Suprapubic skin (tissue), 4 donors: ENCODE measurements at places on chromosomes 3 and 15.

DNA sequence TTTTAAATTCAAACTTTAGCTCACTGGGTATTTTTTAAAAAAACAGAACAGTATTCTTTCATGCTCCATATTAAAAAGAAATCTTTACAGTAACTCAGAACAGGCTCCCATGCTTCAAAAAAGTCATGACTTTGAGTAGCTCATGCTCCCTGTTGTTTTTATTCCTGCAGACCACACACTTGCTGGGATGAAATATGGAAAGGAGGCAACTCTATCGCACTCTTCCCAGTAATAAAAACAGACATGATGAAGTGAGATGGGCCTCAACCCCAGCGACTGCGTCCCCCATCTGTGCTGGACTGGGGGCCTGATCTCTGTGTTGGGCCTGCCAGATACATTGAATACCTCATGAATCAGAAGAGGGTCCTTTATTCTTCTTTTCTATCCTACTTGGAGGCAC lies 58.9 kb downstream of the ARHGEF3 start:
- no peak for DNase-seq
- no peak overlapping the region for H3K27ac ChIP-seq
- H3K27me3 ChIP-seq, result no peaks in the 10 kb centered on the region
- H3K36me3 ChIP-seq, result peaks cover 37% of the 10 kb centered on the region

DNA sequence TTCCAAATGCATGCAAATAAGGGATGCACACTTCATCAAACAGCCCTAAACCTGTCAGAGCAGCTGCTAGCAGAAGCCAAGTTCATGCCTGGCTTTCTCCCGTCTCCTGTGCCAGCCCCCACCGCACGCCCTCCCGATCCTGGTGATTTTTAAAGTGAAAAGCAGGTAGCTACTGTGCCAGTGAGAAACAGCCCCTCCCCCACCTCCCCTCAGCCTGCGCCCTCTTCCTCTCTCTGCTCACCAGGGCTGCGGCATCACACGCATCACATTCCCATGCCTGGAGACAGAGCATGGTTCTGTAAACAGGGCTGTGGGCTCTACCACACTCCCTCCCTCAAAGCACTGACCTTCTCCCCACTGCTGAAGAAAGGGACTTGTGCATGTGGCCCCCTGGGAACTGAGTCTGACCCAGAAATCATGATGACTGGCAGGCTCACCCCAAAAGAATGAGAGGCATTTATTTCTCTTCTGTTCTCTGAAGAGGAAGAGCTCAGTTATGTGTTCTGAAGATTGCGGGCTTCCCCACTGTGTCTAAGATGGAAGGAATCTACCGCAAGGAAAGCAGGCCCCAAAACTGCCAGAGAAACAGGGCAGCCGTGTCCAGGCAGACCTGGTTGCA lies 14.5 kb upstream of the SLC6A1 start:
- H3K27ac ChIP-seq, result no peak overlapping the region
- no peak for DNase-seq
- no peak overlapping the region for H3K4me3 ChIP-seq
- peaks cover 10% of the 10 kb centered on the region for H3K27me3 ChIP-seq

- H3K27me3 ChIP-seq, result no peaks in the 10 kb centered on the region
- H3K36me3 ChIP-seq, result no peaks in the 10 kb centered on the region
- no peak overlapping the region for H3K4me3 ChIP-seq
Measured at GRCh38 chr3:135109681-135110080, 314.6 kb downstream of the EPHB1 start.

- H3K4me3 ChIP-seq, result no peak overlapping the region
- no peaks in the 10 kb centered on the region for H3K36me3 ChIP-seq
- H3K27ac ChIP-seq, result no peak overlapping the region
- H3K27me3 ChIP-seq, result no peaks in the 10 kb centered on the region
- DNase-seq, result no peak
Measured at GRCh38 chr3:64305731-64306130, 80.5 kb upstream of the PRICKLE2 start.

GRCh38 chr3:26621176-26621575 lies 1.4 kb upstream of the LRRC3B start:
- no peaks in the 10 kb centered on the region for H3K36me3 ChIP-seq
- no peak overlapping the region for H3K27ac ChIP-seq
- DNase-seq, result no peak
- H3K27me3 ChIP-seq, result peaks cover 51% of the 10 kb centered on the region

GRCh38 chr3:119322021-119322834 lies 28.0 kb downstream of the ARHGAP31 start:
- H3K4me1 ChIP-seq, result peaks cover 17% of the 10 kb centered on the region
- H3K27me3 ChIP-seq, result no peaks in the 10 kb centered on the region
- peak overlapping the region; percentile 50 for H3K4me3 ChIP-seq
- H3K36me3 ChIP-seq, result no peaks in the 10 kb centered on the region
